ENCODE measurements at places on chromosomes 7 and 10.

DNA sequence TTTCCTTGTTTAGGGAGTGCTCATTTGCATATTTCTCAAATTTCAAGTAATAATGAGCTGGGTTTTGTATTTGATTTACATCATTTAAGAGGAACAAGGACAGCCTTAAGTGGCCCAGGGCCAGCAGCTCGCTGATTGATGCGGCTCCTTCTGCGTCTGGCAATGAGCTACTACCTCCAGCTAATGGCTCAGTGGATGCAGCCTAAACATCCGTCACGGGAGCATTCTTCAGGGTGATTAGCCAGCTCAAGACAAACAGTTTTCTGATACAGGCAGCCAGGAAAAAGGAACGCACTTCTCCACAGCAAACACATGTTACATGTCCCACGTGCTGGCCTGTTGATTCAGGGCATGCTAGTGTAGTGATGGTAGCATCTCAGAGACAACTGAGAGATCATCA lies 169.3 kb upstream of the TCERG1L start:
- no peak for DNase-seq

- DNase-seq, result no peak
Observed at GRCh38 chr7:139943401-139943800, 114.3 kb downstream of the TBXAS1 start.

DNA sequence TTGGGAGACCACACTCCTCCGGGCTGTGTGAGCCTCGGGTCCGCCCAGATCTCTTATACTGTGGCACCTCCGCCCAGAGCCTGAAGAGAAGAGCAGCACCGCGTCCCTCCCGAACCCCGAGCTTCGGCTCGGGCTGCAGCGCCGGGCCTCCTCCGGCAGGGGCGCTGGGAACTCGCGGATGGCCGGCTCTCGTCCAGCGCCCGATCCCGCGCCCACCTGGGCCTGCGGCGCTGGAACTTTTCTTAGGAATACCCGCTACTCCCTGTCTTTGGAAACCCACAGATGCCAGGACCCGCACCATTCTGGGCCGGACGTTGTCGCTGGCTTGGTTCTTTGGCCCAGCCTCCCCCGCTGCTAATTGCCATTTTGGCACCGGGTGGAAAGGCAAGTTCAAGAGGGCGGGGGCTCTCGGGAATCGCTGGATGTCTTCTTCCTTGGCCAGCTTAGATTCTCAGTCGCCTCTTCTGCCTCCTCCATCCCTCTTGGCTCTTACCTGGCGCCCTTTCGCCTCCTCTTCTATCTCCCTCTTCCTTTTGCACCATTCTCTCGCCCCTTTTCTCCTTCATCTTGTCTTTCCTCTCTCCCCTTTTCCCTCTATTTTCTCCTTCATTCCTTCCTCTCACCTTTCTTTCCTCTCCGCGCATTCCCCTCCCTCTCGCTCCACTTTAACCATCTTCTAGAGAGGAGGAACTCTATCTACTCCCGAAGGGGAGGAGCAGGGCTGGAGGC lies 2.1 kb upstream of the SORCS3 start:
- no peak for DNase-seq

- DNase-seq, result no peak
Observed at GRCh38 chr10:27844223-27844622, 98.6 kb upstream of the MKX start.

- DNase-seq, result no peak
Observed at GRCh38 chr10:89425000-89425399, 10.6 kb downstream of the IFIT5 start.

DNA sequence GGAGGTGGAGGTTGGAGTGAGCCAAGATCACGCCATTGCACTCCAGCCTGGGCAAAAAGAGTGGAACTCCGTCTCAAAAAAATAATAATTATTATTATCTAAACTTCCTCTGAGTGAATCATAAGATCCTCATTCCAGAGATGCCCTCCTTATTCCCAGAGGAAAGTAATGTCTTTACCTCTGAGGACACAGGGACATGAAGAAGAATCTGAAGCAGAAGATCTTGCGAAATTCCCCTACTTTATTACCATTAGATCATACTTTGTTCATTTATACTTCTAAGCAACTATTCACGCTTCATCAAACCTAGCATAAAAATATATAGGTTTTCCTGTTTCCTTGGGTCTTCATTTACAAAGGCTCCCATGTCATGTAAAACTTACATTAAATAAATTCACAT lies 143.1 kb downstream of the ETV1 start:
- no peak for DNase-seq

DNA sequence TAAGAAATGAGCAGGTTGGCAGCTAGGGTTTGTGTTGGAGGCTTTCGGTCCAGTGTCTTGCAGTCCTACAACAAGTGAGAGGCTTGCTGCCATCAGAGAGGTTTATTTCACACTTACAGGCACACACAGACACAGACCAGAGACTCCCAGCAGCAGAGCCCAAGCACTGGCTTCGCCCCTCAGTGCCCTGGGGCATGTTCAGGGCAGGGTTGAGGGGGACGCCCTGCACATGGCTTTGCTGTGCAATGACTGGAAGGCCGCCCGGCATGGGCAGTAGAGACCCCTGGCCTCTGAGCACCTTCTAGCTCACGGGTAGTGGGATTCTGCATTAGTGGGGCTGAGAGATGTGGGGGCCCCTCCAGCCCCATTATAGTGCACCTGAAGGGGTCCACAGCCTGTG lies 3.8 kb downstream of the SPRN start:
- DNase-seq, result no peak

DNA sequence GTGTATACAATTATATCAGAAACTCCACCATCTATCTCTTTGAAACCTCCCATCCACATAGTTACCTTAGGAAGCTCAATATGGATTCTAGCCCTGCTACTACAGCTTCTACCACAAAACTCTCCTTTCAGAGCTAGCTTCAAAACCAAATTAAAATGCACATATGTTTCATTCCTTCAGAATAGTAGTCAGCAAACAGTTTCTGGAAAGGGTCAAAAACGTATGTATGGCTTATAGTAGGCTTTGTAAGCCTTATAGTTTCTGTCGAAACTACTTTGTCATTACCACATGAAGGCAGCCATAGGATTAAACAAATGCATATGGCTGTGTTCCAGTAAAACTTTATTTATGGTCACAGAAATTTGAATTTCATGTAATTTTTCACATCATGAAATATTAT lies 155.6 kb upstream of the LAMB4 start:
- DNase-seq, result no peak

DNA sequence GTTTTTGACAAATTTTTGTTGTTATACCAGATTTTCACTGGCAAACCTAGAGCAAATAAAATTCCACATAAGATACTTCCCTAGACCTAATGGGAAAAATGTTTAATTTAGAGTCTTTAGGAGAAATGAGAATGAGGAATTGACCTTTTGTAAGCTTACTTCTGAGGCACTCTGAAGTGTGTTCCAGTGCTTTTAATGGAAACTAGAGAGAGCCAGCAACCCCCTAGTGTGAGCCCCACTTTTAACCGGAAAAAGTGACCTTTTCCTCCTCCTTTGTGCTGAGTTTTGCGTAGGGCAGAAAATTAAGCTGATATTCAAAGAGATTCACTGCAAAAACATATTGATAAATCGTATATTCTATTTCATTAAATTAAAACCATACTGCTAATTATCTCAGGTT lies 5.2 kb downstream of the IKZF1 start:
- no peak for DNase-seq

DNA sequence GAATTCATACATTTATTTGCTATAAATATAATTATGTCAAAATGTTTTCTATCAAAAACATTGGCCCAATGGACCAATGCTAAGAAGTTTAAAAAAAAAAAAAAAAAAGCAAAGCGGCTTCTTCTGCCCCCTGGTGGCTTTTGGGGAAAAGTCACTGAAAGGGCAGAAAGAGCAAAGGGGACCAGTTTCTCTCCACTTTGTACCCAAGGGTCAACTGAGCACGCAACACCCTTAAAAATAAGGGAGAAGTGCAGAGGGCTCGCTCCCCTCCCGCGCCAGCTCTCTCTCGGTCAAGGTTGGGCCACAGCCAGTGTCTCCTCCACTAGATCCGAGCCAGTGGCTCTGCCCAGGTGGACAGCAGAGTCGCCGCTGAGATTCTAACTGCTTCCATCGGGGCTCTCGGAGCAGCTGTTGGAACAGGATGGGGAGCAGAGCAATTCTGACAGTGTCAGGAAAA lies 136.4 kb upstream of the FGFR2 start:
- DNase-seq, result no peak

GRCh38 chr10:110641256-110641655 lies 2.9 kb upstream of the RBM20 start:
- peak; percentile 15 for DNase-seq

DNA sequence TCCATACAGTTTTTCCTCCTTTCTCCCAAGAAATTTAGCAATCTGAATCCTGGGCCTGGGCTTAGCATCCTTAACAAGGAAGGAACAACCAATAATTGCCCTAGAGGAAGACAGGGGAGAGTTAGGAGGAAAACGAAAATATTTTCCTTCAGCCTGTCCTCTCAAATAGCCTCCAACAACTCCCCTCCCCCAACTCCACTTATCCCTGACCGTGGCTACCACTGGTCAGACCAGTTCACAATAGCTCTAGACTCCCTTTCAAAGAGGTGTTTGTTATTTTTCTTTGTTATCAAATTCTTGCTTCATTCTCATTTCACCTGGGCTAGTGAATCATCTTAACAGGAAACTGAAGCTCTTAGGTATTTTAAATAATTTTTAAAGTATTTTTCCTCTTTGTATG lies 114.1 kb downstream of the CPED1 start:
- no peak for DNase-seq

- no peak for DNase-seq
Observed at GRCh38 chr7:68929781-68930261, 668.5 kb upstream of the AUTS2 start.

DNA sequence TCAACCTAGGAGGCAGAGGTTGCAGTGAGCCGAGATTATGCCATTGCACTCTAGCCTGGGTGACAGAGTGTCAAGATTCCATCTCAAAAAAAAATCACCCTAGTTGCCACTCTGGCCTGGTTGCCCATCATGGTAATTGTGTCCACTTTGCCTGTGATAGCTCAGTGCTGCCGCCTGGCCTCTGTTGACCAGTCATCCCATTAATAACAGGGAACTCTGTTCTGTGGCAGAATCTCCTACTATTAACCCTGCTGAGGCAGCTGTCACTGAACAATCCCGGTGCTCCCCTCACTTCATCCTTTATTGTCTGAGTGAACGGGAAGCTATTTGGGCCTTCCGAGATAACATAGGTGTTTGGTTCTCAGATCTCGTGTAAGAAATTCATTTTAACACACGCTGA lies 14.6 kb downstream of the ZNF3 start:
- DNase-seq, result no peak

GRCh38 chr10:12638103-12638502 lies 288.8 kb downstream of the CAMK1D start:
- DNase-seq, result no peak

- no peak for DNase-seq
Observed at GRCh38 chr7:159271781-159272180, 127.1 kb upstream of the VIPR2 start.

GRCh38 chr10:125783408-125783807 lies 7.8 kb upstream of the MMP21 start:
- DNase-seq, result no peak

DNA sequence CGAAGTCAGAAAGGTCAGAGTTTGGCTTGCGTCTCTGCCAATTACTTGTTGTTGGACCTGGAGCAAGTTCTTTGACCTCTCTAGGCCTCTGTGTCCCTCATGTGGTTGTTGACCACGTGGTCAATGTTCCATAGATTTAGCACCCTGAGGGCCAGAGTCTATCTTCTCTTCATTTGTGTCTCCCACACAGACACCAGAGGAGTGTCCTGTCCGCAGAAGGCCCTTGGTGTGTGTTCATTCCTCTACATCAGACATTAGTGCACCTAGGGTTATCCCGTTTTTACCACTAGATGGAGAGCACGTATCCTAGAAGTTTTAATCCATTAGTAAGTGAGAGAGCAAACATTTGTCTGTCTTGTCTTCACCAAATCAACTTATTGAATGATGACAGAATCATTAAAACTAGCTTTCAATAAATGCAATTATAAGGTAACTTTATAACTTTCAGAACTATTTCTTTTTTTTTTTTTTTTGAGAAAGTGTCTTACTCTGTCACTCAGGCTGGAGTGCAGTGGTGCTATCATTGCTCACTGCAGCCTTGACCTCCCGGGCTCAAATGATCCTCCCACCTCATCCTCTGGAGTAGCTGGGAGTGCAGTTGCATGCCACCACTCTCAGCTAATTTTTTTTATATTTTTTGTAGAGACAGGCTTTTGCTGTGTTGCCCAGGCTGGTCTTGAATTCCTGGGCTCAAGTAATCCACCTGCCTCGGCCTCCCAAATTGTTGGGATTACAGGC lies 122.5 kb upstream of the ANKRD1 start:
- no peak for DNase-seq

DNA sequence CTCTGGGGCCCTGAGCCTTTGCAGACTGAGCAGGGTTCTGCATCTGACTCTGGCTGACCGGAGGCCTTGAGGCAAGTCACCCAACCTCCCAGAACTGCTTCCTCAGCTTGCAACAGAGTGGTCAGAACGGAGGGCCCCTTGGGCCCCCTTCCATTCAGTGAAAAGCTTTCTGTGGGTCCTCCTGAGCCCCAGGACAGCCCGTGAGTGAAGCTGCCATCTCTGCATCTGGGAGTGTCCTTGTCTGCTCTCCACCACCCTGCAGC lies 224.7 kb downstream of the DNAJB6 start:
- no peak for DNase-seq

DNA sequence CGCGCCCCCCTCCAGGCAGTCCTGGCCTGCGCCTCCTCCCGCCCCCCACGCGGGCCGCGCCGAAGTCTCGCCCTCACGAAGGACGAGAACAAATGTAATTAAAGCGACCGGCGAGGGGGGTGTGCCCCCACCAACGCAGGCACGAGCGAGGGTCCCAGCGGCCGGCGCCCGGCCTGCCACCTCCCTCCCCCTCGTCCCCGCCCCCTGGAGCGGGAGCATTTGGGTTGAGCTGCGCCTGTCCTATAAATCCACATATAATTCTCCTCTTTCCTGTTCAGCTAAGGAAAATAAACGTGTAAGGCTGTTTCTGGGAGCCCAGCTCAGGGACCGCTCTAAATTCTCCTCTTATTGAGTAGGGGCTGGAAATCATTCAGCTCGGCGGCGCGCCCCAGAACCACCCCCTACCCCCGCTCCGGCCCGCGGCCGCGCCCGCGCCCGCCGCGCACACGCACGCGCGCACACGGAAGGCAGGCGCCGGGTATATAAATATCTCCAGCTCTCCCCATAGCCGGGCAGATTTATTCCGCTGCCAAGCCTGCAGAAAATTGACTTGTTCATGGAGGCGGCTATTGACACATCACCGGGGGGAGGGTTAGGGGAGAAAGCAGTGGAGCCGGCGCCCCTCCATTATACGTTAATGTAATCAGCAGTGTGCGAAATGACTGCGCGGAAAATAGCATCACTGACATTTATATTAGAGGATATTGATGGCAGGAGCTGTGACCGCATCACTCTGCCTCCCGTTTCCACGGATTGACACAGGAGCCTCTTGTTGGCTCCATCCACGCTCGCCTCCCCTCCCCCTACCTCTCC lies 61.6 kb upstream of the BTRC start:
- no peak for DNase-seq
